ENCODE measurements at places on chromosomes 5 and 9. TPM values are rescaled to one million over a fixed set of nuclear protein-coding genes. Genes with fewer than 3 reads are reported as not detected.

SOX30 gene
- total RNA-seq = 0.47 TPM

PCDHGA10 gene
- 32.1 TPM for total RNA-seq

SLC6A19 gene
- total RNA-seq = 0.31 TPM

SLC24A2 gene
- total RNA-seq = 0.26 TPM

SHROOM1 gene
- total RNA-seq = 10.0 TPM

IRX1 gene
- not detected for total RNA-seq

PCDHGA7 gene
- 2.3 TPM for total RNA-seq

TMEM267 gene
- total RNA-seq = 23.8 TPM

NDOR1 gene
- total RNA-seq = 6.1 TPM

TRIM7 gene
- total RNA-seq = 8.9 TPM

LVRN gene
- total RNA-seq = 4.0 TPM

GRCh38 chr5:118637947-118638670, 350.2 kb downstream of the DTWD2 start:
- no peak for DNase-seq

DNA sequence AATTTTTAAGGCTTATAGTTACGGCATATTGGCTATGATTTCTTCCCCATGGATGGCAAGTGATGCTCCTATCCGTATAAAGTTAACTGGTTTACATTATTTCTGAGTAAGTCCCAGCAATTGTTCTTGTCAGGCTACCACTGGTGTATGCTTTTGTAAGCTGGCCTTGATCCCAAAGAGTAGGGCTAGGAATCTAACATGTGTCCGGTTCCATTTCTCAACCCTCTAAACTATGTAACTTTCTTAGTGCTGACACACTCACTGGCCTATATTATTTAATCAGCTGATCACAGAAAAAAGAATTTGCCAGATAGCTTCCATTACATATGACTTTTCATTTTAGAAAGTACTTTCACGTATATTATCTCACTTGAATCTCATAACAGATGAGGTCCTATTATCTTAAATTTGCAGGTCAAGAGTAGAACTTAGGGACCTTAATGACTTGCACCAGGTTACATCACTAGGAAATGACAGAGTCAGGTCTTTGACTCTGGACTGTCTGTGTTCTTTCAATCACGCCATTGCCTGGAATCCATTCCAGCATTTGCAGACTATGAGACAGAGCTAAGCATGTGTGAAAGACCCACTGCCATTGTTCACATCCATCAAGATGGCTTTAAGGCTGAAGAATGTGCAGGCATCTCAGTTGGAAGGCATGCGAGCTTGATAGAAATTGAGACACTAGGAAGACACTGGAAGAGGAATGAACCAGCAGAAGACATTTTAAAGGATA, 362.9 kb downstream of the ARRDC3 start:
- DNase-seq = peak; percentile 22

GRCh38 chr5:126267438-126267837, 155.8 kb upstream of the GRAMD2B start:
- DNase-seq = no peak

GRCh38 chr5:151007430-151008209, 12.8 kb upstream of the GPX3 start:
- no peak for DNase-seq

GRCh38 chr5:108541836-108542235, 159.9 kb upstream of the FBXL17 start:
- no peak for DNase-seq

DNA sequence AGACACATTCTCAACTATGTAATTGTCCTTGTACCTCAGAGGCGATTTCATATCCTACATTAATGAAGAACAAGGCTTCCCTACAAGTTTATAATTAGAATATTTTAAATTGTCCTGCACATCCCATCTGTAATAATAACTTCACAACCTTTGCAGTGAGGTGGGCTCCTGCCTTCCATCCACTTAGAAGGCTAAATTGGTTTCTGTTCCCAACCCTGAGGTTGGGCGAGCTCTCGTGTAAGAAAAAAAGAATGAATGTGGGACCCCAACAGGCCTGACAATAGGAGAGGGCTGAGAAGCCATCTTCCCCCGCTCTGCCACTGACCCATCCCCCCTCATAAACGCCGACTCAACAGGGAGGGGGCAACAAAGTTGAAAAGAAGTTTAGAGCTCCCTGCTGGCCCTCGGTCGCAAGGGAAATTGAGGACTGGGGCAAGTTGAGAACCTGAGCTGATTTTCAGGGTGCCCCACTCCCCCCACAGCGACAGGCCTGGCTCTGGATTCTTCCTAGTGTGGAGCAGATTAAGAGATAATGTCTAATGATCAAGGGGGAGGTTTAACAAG, 9.4 kb downstream of the BARHL1 start:
- no peak for DNase-seq

DNA sequence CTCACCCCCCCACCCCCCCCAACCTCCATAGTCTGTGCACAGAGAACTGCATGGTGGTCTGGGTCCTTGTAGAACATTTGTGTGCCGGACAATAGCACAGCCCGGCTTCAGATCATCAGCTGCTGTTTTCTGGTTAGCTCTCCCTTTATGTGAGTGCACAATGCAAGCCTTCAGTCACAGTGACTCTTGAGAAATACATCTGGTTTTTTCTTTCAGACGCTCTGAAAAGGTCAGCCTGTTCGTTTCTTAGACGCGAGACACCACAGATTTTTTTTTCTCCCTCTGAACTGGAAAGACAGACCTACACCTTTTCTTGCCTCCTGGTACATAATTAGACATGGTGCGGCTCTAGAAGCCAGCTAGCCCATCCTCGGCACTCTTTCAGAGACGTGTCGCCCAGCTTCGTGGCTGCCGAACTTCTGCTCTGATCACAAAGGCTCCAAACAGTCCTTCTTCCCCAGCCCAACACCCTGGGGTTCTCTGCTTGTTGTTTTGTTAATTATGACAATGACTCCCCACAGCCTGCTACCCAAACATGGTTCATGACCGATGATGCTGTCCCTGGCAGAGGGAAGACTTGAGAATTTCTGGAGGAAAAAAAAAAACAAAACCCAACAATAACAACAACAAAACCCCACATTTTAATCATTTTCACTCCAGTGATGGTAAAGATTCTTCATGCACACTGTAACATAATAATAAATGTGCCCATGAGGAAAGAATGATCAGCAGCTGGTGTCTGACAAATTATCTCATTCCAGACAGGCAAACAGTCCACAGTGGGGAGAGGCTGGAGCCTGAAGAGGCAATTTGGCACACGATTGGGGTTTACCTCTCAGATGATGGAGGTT, 241.4 kb upstream of the ZNF462 start:
- DNase-seq = peak; percentile 41

DNA sequence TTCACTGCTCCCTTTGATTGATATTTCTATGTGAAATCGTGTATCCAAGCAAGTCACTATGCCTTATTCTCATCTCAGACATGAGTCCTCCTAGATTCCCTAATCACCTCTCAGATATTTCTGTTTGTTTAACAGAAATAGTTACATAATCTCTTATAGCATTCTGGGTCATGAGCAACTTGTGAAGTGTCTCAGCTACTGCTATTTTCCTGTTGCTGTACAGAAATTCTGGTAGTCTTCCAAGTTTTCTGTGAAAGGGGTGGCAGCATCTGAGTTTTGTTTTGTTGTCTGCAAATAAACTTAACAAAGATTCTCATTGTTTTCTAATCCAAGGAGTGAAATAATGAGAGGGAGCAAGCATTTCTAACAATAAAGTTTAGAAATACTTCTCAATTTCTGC, 256.9 kb upstream of the ST8SIA4 start:
- DNase-seq = no peak

DNA sequence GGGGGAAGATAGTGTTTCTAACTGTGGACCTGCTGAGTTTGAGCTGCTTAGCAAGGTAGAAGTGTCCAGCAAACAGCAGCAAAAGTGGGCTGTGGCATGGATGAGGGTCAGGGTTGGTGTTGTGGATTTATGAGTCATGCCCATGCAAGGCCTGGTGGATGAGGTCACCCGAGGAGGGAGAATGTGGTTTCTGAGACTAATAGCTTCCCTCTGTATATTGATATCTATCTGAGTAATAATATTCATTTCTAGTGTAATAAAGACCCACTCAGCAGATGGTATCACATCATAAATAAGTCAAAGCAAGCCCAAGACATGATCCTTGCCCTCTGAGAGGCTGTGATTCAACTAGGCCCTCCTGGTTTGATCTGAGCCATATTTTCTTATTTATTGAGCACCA, 597.8 kb upstream of the CLINT1 start:
- peak; percentile 91 for DNase-seq

GRCh38 chr5:6544561-6544935, 88.3 kb downstream of the NSUN2 start:
- peak; percentile 71 for DNase-seq

GRCh38 chr9:93114169-93114983, 18.4 kb downstream of the CARD19 start:
- no peak for DNase-seq

- DNase-seq = no peak
These were observed 29.5 kb downstream of the CDH9 start for GRCh38 chr5:27008604-27009539.

DNA sequence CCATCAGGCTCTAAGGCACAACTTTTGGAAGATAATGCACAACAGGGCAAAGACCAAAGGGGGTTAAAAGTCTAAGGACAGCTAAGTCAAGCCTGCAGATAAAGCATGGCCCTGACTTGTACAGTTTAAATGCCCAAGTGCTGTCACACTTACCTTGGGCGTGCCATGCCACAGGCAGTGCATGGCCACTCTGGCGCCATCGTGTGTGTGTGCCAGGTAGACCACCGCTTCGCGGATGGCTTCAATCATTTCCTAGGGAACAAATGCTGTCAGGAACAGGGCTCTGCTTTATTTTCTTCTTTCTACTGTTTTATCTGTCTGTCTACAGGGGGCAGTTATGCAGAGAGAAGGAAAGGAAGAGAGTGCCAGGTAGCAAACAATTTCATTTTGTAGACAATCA, 19.3 kb downstream of the PUM3 start:
- no peak for DNase-seq

DNA sequence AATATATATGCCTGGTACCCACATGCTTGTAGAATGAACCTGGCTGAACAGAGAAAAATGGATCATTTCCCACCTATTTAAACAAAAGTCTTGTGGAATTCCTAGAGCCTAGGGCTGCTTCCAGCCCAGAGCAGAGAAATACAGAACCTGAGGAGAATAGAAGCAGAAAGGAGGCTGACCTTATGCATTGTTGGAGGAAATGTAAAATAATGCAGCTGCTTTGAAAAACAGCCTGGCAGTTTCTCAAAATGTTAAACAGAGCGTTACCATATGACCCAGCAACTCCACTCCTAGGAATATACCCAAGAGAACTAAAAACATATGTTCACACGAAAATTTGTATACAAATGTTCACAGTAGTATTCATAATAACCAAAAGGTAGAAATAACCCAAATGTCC, 15.1 kb downstream of the MAPKAP1 start:
- DNase-seq = no peak

GRCh38 chr9:107727086-107727780, 237.7 kb upstream of the KLF4 start:
- DNase-seq = peak; percentile 47

- no peak for DNase-seq
These were observed 668.4 kb upstream of the CCNG1 start for GRCh38 chr5:162769019-162769418.

DNA sequence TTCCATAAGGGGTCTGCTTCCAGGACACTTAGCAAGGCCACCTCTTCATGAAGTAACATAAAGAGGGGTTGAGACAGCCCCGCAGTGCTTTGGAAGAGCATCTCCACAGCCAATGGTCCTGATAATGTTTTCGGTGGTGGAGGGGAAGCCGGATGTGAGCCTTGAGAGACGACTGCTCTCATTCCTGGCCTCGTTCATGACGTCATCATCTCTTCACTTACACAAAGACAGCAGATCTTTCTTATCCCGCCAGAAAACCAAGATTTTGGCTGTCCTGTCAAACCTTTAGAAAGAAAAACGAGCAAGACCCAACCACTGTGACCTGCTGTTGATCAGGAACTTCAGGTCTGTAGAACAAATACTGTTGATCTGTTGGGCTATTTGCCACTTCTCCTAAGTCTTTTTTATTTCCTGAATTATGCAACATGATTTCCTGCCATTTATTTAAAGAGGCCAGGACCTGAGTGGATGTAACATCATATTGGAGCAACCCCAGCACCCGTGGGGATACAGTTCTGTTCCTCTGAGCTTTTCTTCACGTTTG, 89.0 kb upstream of the IRX2 start:
- DNase-seq = no peak

- DNase-seq = peak; percentile 32
These were observed 134.1 kb upstream of the IFNE start for GRCh38 chr9:21616082-21616778.

DNA sequence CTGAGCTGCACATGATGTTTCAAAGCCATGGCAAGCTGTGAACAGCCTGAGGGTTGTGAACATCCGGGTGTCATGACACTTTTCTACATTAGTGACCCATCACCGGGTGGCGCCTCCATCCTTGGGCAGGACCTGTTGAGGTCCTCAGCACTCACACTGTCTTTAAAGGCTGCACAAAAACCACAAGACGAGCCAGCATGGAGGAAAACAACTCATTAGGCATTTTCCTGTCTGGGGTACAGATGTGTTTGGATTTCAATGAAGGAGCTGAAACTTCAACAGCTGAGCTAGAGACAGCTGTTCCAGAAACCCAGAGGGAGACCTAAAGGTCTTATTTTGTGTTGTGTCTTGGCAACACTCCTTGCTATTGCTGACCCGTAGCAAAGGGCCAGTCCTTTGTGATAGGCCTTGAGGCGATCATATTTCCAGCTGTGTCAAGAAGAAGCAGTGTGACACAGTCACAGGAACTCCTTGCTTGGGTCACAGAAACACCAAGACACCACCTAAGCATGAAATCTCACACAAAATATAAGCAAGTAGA, 151.8 kb upstream of the VLDLR start:
- peak; percentile 78 for DNase-seq

DNA sequence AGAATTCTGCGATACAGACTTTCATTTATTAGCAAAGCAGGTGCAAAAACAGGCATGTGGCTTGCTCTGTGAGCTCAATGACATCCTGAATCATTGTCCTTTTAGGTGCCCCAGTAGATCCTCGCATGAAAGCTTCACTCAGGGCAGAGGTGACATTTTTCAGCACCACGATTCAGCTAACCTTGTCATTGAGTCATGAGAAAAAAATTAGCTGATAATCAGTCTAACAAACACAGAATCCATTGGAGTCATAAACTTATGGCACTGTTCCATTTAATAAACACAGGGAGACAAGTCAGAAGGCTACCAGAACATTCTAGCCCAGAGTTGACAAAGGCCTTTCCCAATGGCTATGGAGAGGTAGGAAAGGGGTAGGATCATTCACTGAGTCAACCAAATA, 104.8 kb upstream of the RAD23B start:
- no peak for DNase-seq

All from myocyte (in vitro differentiated cells).